Bone marrow (tissue), 2 donors: ENCODE measurements at places on chromosomes 5 and 9.

DNA sequence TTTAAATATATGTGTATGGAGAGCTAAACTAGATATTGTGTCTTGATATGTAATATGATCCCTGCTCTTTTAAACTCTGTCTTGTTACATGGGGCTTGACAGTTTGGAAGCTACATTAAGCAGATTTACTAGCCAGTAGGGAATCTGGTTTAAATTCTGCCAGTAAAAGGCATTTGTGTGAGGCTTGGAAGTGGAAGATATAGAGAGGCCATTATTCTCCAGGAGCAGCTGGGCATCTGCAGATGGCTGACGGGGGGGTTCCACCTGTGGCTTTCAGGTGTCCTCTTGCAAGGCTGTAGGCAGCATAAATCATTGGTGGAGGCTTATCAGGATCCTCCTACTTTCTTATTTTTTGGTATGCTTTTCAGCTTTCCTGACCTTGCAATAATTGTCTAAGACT, 179.1 kb upstream of the FBXL7 start:
- DNase-seq: no peak

- no peak for DNase-seq
Measured at GRCh38 chr5:66066826-66067225, 77.3 kb upstream of the SREK1 start.

DNA sequence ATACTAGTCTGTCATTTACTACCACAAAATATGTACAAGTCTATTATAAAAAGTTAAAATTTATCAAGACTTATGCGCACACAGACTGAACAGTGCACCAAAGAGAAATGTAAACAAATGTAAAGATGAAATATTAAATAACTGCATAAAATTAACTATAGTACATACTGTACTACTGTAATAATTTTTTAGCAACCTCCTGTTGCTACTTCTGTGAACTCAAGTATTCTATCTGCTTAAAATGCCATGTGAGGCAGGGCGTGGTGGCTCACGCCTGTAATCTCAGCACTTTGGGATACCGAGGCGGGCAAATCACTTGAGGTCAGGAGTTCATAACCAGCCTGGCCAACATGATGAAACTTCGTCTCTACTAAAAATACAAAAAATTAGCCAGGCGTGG, 13.8 kb upstream of the ISOC1 start:
- no peak for DNase-seq

- DNase-seq: no peak
Measured at GRCh38 chr9:69207503-69207902, 33.4 kb downstream of the TJP2 start.

DNA sequence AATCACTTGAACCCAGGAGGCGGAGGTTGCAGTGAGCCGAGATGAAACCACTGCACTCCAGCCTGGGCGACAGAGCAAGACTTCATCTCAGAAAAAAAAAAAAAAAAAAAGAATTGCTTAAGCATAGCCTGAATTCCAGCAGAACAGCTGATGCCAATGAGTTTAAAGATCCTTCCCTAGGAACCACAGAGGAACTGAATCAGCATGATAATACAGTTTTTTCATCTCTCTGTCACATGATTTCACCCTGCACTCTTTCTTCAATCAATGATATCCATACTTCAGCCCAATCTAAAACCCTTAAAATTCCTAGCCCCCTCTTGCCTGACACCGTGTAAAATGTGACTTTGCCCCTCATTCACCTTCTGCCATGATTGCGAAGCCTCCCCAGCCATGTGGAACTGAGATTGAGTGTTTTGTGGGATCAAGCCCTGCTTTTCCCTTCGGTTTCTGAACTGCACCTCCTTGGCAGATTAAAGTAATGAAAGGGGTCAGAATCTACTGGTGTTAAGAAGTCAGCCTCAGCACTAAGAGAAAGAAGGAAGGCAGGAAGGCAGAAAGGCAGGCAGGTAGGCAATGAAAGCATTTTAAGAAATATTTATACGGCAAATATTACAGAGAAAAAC, 20.9 kb upstream of the DMXL1 start:
- DNase-seq: no peak

- no peak for DNase-seq
Measured at GRCh38 chr5:173265433-173265832, 30.4 kb upstream of the NKX2-5 start.

DNA sequence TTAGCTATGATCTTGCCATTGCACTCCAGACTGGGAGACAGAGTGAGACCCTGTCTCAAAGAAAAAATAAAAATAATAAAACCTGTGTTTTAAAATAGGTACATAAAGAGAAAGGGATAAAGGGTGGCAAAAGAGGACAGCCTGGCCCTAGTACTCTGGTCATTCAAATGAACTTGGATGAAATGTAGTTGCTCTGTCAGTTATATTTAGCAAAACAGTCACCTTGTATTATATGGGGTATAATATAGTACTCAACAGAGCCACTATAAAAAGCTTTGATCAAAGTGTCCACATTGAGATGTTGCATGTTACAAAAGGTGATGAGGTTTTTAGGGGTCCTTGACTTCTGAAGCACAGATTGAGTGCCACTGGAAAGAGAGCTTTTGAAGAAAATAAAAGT, 61.1 kb upstream of the EQTN start:
- no peak for DNase-seq

GRCh38 chr9:97109194-97109811, 70.4 kb upstream of the CTSV start:
- DNase-seq: no peak

- DNase-seq: no peak
Measured at GRCh38 chr5:134969166-134969565, 1.5 kb downstream of the CATSPER3 start.

DNA sequence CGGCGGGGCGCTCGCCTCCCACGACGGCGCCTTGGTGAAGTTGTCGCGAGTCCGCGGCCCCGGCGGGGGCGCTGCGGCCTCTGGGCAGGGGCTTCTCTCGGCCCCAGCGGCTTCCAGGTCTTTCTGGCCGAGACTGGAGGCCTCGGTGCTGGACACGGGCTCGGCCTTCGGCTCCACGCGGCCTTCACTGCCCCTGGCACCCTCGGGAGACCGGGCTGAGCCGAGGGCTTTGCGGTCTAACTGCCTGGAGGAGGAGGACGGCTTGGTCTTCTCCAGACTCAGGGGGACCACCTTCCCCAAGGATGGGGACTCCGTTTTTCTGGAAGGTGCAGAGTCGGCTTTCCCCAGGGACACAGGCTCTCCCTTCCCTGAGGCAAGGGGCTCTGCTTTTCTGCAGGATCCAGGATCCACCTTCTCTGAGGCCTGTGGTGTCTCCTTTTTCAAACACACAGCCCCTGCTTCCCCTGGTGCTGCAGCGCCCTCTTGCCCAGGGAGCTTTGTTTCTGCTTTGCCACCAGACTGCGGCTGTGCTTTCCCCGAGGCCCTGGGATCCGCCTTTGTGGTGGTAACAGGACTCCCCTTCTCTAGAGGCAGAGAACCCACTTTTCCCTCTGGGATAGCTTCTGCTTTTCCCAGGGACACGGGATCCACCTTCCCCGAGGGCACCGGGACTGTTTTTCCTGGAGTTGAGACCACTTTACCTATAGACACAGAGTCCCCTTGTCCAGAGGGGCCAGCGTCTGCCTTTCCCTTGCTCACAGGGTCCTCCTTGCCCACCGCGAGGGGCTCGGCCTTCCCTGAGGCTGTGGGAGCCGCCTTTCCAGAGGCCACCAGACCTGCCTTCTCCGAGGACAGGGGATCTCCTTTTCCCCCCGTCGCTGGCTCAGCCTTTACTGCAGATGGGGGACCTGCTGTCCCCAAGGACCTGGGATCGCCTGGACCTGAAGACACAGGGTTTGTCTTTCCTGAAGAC, 12.3 kb downstream of the GPRIN1 start:
- DNase-seq: no peak

DNA sequence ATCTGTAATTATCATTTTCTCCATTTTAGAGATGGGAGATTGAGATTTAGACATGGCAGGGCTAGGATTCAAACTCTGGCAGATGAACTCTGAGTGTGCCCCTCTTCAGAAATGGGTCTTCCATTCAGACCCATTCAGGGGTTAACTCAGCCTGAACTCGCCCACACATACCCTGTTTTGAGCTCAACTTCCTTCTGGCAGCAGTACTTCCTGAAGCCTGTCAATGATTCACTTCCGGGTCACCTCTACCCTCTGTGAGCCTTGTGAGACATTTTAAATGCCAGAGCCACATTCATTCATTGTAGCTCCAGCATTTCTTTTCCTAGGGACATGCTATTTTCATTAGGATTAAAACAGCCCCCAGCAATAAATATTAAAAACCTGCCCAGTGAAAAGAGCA, 209.3 kb upstream of the SLC24A2 start:
- no peak for DNase-seq

GRCh38 chr9:32128546-32128945, 255.9 kb upstream of the ACO1 start:
- DNase-seq: no peak

GRCh38 chr5:107466233-107466769, 204.4 kb downstream of the EFNA5 start:
- no peak for DNase-seq

- peak; percentile 65 for DNase-seq
Measured at GRCh38 chr9:76605321-76605900, 146.4 kb downstream of the GCNT1 start.

GRCh38 chr5:124797665-124798087, 51.2 kb upstream of the ZNF608 start:
- DNase-seq: no peak

GRCh38 chr5:67976181-67976580, 239.4 kb upstream of the PIK3R1 start:
- no peak for DNase-seq

GRCh38 chr9:132673355-132673754, 3.1 kb downstream of the GTF3C4 start:
- DNase-seq: no peak

GRCh38 chr9:72422214-72422613, 57.2 kb upstream of the ZFAND5 start:
- no peak for DNase-seq

- no peak for DNase-seq
Measured at GRCh38 chr5:98365126-98365525, 408.3 kb upstream of the RGMB start.
